ENCODE measurements at places on chromosomes 11 and 22.
A peak's percentile ranks its signal among the peaks of the same experiment; 100 is the strongest.

DNA sequence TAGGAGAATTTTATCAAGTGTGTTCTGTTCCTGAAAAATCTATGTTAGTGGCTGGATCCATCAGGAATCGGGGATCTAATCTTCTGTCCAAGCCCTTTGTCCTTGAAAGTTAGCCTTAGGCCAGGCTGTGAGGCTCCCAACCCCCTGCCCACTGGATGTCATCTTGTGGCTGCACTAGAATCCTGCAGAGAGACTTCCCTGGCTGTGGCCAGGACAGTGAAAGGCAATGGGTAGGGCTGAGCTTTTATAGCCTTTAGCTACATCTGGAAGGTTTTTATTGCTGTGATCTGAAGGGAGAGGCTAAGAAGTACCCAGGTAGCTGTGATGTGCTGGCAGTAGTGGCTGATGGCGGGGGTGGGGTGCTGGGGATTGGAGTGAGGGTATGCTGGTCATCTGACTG, 2.1 kb downstream of the OAF start:
- DNase-seq, result no peak

DNA sequence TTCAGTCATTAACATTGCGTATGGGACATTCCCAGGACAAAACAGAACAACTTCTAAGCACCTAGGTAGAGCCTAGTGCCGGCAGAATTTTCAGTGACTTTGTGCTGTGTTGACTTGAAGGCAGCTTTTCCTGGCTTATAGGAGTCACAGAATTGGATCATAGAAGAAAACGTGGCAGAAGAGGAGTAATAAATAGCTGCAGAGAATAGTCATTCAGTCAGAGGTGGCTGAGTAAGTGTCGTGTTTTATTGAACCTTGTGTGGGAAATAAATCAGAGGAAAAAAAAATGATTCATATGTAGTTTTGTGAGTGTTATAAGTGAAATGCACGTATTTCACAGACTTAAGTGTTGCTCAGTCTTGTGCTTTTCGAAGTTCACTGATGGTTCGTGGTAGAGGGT, 2.1 kb downstream of the BARX2 start:
- no peak for DNase-seq

DNA sequence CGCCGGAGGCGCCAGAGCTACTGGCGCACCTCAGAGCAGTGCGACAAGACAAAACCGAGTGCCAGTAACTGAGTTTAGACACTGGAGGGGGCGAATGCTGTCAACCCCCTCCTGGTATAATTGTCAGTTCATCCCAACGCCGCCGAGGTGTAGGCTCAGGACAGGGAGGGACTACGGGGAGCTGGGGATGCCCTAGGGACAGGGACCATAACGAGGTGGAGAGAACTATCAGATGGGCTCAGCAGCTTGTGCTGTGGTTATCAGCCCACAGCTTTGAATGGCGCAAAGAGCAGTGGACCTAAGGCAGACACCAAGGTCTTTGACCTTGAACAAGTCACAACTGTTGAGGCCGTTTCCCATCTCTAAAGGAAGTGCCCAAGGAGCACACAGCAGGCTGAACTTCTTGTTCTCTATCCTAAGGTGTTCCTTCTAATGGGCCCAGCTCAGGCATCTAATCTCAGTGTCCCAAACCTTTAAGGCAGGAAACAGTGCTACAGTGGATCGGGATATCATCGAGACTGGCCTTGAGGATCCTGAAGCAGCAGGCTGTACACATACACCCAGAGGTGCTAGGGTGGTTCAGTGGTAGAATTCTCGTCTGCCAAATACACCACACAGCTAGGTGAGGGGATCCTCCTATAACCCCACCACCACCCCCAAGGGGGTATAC, 958 bp upstream of the TUT1 start:
- no peak for DNase-seq

- no peak for DNase-seq
These were observed 94.8 kb upstream of the ASPHD2 start for GRCh38 chr22:26334232-26334631.

GRCh38 chr11:112809429-112809828, 151.8 kb upstream of the NCAM1 start:
- DNase-seq, result no peak

DNA sequence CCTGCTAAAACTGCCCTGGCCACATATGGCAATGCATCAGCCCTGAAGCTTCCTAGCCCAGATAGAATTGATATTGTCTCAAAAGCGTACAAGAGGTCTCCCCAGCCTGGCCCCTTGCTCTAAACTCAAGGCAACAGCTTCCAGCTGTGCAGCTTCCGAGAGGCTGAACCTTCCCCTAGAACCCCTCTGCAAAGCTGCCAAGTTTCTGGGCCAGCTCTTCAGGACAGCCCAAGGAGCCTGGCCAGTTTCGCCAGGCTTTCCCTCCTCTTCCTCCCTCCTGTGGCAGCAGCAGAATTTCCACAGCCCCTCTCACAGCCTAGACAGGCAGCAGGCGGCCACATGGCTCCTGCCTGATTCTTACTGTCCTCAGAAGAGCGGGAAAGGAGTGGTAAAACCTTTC, 34.5 kb downstream of the NUMA1 start:
- no peak for DNase-seq

DNA sequence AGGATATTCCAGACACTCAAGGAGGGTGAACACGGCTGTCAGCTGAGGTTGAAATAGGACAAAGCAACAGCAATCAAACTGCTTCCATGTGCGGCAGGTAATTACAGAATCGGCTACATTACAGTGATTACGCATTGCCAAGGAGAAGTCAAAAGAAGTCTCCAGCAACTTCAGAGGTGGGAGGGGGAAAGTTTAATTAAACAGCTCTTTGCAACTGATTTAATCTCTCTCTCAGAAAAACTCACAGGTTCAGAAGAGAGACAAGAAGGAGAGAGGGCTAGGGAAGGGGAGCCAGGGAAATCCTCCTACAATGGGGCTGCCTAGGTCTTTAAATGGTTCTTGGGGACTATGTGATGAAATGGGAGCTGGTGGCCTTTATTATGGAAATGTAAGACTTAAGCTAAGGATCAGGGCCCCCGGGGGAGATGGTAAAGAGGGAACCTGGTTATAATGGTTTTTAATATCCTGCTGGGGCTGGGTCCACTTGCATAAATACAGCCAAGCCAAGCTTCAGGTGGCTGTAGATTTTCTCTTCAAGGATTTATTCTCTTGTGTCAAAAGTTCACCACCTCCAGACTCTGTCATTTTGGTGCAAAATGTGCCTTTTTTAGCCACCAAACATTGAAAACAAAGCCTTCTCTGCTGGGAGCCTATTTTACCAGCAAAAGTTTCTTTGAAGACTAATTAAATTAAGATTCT, 354.7 kb upstream of the NARS2 start:
- no peak for DNase-seq

GRCh38 chr22:41132550-41132949, 40.2 kb downstream of the EP300 start:
- DNase-seq, result no peak

GRCh38 chr22:17198170-17199002, 20.8 kb downstream of the ADA2 start:
- DNase-seq, result no peak

GRCh38 chr11:86671531-86672006, 847 bp downstream of the ME3 start:
- peak; percentile 19 for DNase-seq

DNA sequence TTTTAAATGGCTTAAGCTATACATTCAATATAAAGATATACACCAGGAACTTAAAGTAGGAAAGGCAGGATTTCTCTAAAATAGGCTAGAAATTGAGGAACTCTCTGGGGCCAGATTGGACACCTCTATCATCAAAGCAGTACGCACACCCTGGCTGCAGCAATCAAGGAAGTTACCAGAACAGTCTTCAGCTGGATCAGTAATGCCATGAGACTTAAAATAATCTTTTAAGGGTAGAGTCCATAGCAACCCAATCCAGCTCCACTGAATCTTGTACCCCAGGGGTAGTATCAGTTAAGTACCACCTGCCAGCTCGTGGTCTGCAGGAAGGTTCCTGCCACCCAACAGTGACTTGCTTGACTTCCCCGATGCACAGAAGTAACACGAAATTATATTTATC, 3.0 kb downstream of the RDX start:
- DNase-seq, result no peak

DNA sequence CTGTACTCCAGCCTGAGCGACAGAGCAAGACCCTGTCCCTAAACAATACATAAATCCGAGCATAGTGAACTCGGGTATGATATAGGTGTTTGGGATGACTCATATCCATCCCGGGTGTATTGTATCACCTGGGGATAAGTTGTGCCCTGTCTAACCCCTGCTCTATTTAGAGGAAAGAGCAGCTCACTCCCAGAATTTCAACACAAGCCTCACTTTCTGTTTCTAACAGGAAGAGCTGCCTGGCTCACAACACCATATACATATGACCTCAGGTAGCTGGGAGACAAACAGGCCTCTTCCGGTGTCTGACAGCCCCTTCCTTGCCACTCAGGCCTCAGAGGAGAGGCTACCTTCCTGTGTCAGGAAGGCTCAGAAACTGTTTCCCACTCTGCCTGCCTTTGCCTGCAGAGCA, 9.9 kb upstream of the MICALL1 start:
- peak; percentile 28 for DNase-seq

GRCh38 chr11:2268729-2269600, 1.4 kb downstream of the ASCL2 start:
- DNase-seq, result peak; percentile 85

GRCh38 chr11:129846508-129847335, 31.1 kb downstream of the TMEM45B start:
- DNase-seq, result no peak

GRCh38 chr11:32838505-32839274, 9.0 kb downstream of the PRRG4 start:
- DNase-seq, result no peak

DNA sequence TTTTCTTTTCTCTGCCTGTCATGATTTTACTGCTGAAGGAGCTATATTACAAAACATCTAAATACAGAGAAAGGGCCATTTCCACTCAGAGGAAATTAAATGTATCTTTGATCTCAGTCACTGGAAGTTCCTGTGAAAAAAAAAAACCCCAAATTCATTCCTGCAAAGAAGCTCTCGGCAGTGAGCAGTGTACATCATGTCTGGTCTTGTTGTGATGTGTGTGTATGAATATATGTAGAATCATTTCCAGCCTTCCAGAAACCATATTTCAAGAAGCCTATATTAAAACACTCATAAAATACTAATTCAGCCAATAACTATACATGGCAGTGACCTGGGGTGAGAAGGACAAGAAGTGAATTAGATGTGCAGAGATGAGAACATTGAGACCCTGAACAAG, 393.2 kb upstream of the TENM4 start:
- DNase-seq, result no peak

GRCh38 chr11:72684236-72684912, 10.2 kb upstream of the PDE2A start:
- peak; percentile 59 for DNase-seq

DNA sequence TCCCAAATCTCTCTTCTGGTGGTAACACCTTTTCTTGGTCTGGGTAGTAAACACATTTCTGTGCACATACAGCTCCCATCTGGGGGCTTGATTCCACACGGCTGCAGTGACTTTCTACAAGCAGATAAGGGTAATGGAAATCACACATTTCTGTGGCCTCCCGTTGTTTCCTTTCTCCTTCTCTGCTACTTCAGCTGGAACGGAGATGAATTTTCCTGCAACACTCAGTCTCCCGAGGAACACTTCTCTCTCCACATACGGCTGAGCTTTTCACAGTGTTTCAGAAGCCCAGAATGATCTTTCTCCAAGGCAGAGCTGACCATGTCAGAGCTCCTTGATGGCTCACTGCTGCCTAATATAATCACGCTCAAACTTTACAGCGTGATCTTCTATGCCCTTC, 364.3 kb upstream of the NARS2 start:
- DNase-seq, result no peak

DNA sequence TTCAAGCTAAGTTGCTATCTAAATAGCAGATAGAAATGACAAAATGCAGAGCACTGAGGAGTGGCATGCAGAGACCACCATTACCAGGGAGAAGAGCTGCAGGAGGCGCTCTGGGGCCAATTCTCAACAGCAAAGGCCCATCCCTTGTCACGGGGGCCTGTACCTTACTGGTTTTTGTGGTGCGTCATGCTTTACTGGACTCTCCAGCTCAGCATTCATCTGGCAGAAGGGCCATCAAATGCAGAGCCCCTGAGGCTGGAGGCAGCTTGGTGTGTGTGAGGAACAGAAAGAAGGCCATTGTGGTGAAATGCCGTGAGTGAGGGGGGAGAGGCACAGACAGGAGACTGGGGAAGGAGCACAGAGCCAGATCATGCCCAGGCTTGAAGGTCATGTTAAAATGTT, 56.5 kb upstream of the NAV2 start:
- no peak for DNase-seq

DNA sequence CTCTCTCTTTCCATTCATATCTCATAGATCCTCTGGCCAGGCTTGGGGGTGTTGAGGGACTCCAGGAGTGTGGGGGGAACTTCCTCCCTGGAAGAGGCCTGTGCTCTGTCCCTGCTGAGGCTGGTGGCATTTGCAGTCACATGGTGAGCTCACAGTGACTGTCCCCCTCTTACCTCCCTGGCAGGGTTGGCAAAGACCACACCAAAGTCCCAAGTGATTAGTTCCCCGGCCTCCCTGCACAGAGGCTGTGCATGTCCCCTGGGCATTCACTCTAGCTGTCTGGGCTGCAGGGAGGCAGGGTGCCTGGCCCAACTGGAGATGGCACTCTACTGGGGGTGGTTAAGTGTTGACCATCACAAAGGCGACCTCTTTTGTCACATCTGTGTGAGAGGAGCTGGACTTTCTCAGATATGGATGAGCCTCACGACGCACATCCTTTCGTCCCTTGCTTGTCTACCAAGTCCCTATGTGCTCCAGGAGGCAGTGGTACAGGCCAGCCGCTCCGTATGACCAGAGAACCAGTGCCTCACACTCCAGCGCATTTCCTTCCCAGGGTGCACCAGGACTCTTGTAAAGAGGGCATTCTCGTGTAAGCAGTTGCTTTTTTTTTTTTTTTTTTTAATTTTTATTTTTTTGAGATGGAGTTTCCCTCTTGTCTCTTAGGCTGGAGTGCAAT, 8.8 kb downstream of the TANGO2 start:
- DNase-seq, result no peak

DNA sequence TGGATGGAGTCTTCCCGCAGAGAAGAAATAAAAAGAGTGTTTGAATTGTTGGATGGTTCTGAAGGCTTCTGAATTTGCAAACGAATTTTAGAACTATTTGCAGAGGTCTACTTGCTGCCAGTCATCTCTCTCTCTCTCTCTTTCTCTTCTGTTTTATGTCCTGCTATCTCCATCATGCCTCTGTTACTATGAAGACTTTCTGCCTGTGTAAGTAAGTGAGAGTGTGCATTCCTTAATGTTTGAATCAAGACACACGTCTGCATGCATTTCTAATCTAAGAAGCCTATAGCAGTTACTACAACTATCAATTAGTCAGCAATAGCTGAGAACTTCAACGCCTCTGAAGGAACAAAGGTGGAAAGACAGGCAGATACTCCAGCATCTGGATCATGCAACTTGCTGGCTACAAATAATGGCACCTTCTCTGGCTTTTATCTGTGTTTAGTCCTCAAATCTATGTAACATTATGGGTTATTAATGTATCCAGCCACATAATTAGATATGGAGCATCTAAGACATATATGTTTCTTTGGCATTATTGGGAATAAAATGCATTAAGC, 191.5 kb upstream of the BLID start:
- no peak for DNase-seq

GRCh38 chr22:24947881-24948280, 1.4 kb upstream of the LHFPL7 start:
- DNase-seq, result no peak
